Activated naive CD4-positive, alpha-beta T cell treated with Interleukin-2 at 50 U/mL for 16 hours (primary cell): ENCODE measurements at places on chromosomes 6 and 20.

DNA sequence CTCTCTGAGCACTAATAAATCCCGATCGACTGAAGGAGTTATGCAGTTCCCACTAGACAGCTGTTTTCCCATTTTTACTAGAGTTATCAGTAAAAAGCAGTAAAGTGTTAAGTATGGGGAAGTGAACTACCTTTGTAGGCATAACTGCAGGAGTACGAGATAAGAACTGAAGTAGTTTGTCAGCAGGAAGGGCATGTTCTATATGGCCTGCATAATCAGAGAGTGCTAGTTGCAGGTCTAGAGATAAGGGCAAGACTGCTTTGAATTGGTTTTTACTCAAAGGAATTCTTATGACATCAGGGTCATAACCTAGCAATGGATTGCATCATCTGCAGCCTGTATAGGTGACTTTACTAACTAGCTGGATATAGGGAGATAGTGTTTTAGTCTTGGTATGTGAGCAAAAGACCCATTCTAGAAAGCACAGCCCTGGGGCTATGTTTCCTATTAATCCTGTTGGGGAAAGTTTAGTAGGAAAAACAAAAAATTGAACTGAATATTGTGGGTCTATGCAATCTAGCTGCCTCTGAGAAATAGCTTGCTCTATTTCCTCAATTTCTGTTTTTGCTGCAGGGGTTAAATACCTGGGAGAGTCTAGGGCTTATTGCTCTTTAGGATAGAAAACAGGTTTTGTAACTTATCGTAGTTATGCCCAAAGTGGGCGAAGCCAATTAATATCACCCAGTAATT lies 22.6 kb upstream of the CRISP1 start:
- DNase-seq, result no peak

DNA sequence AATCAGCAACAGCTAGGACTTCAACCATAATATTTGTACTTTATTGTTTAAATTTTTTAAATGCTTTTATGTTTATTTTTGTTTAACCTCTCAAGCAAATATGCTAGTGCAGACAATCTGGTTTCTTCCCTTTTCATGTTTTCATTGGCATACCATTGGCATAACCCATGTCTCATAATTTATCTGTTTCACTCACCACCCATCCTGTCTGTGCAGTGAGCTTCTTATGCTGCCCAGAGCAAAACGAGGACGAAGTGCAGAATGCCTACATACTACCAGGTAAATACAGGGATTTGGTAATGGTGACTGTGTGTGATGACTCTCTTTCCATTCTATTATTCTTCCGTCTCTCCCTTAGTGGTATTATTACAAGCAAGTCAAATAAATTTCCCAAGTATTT lies 361.4 kb upstream of the KCNQ5 start:
- no peak for DNase-seq

DNA sequence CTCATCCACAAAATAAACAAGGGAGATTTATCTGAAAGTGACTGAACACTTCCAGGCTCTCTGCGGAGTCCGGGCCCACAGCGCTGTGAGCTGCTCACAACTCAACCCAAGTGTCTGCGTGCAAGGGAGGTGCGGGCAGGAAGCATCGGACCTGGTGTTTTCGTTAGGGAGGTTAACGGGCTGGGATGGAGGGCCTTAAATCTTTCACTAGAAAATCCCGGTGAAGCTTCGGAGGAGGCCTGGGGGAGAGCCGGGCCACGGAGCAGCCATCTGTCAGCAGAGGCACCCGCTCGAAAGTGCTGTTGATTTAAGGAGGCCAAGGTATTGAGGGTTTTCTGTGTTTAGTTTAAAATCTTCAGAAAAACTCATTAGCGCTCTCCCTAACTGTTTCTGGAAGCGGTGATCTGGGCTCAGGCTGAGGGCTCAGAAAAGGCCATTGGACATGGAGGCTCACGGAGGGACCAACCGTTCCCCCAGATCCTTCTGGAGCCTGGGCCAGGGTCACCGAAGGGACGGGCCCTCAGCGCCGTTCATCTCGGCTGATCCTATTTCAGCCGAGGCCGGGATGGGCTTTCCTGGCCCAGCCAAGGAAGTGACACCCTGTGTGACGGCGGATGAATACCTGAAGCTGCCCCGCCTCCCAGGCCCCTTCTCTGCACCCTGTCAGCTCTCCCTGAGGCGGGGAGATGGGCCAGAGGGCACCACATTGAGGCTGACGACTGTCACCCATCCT lies 20.7 kb downstream of the GATA5 start:
- DNase-seq, result no peak

- DNase-seq, result no peak
Measured at GRCh38 chr6:22306741-22307466, 10.1 kb upstream of the PRL start.
